NCI-H748 treated with DMSO at 0.1 percent for 48 hours (cell line): ENCODE measurements at places on chromosomes 6 and 20.

- DNase-seq = no peak
Measured at GRCh38 chr20:53929974-53930650, 140.3 kb downstream of the BCAS1 start.

DNA sequence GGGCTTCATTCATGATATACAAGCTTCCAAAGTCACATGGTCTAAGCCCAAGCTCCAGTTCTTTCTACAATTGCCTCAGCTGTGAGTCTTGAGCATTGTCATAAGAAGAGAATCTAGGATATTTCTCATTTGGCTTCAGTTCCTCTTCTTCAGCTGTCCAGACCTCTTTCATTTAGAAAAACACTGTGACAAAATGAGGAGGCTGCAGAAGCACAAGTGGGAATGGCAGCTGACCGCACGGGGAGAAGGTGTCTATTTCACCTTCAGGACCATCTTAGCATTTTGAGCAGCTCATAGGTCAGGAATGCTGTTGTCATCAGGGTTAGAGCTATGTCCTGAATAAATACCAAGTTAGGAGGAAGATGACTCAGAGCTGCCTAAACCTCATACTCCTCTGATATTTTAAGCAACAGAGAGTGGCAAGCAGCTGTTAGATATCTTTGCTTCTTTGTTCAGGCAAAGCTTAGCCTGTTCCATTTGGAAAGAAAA, 390.1 kb upstream of the CITED2 start:
- DNase-seq = no peak

GRCh38 chr6:128558924-128559323, 38.5 kb upstream of the PTPRK start:
- DNase-seq = no peak

GRCh38 chr6:40946738-40947301, 92.2 kb downstream of the UNC5CL start:
- no peak for DNase-seq

- no peak for DNase-seq
Measured at GRCh38 chr6:43125119-43125518, 46.0 kb upstream of the SRF start.

- no peak for DNase-seq
Measured at GRCh38 chr6:127423921-127424320, 35.3 kb downstream of the KIAA0408 start.

GRCh38 chr6:47465117-47465516, 12.5 kb upstream of the CD2AP start:
- DNase-seq = no peak

DNA sequence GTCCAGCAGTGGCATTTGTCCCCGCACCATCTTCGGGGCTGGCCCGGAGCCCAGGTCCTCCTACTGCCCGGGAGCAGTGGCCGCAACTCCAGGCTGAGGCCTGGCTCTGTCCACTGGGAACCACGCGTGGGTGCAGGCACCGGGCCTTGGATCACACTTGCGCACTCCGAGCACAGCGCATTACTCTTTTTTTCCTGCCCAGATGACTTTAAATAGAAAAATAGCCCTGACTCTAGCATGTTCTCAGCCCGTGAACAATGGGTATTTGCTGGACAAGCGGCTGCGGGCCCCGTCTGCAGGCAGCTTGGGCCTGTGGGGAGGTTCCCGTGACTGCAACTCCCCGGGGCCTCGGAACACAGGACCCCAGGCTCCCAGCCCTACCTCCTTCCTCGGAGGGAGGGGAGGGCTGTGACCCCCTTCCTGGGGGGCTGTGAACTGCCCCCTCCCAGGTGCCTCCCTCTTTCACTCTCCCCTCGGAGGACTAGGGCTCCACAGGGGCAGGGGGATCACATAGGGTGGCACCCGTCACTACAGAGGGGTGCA, 162.2 kb downstream of the TBXT start:
- peak; percentile 5 for DNase-seq

- no peak for DNase-seq
Measured at GRCh38 chr6:47237196-47237595, 72.5 kb downstream of the TNFRSF21 start.

GRCh38 chr6:114301596-114302219, 41.1 kb downstream of the HS3ST5 start:
- no peak for DNase-seq

DNA sequence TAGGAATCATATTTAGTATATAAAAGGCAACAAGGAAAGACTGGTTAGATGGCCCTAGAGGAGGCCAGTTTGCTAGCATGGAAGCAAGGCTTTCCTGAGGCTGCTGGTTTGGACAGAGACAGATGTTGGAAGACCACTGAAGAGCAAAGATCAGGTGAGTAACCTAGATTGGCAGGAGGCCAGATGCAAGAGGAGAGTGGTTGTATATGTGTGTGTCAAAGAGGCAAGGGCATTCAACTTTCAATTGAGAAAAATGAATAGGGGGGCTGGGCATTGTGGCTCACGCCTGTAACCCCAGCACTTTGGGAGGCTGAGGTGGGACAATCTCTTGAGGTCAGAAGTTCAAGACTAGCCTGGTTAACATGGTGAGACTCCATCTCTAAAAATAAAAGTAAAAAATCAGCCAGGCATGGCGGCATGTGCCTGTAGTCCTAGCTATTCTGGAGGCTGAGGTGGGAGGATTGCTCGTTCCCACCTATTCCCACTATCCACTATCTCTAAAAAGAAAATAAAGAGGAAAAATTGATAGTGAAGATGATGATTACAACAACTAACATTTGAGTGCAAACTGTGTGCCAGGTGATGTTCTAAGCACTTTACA, 79.8 kb downstream of the PRDM1 start:
- DNase-seq = no peak

- DNase-seq = no peak
Measured at GRCh38 chr6:43391440-43392031, 22.1 kb upstream of the ZNF318 start.

DNA sequence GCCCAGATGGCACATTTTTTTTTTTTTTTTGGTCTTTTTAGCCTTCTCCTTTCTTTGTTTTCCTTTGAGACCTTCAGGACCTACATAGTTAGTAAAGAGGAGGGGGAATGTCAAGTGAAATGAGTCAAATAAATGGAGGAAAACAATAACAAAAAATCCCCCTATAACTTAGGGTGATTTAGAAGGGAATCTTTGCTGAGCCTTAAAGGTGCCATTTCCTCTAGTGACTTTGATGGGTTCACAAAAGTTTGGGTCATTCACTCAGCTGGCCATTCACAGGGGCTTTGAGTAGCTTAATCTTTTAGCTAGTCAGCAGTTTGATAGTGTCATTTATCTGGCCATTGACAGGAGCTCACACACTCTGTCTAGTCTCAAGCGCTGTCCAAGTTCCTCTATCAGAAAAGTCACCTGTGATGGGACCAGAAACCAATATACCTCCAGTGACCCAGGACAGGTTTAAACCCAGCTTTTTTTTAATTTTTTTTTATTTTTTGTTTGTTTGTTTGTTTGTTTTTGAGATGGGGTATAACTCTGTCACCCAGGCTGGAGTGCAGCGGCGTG, 275.1 kb upstream of the PRDM1 start:
- DNase-seq = no peak
